ENCODE measurements at places on chromosomes 7 and 10.

DNA sequence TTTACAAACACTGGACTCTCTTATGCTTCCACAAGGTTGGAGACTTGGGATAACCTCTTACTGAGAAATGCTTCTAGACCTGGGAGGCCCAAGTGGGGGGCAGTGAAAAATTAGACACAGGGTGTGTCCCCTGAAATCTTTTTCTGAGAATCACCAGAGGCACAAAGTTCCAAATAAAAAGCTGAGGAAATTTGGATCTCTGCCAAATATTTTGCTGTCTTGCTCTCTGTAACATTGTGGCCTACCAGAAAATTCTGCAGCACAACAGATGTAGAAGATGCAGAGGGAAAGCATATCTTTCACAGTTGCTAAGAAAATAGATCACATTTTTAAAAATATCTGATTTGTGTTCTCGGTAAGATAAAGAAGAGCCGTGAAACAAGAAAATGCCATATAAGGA lies 849.4 kb downstream of the CCSER2 start:
- DNase-seq: no peak

GRCh38 chr10:44056967-44057805 lies 327.7 kb downstream of the CXCL12 start:
- no peak for DNase-seq

- no peak for DNase-seq
Measured at GRCh38 chr10:34049469-34049868, 715.0 kb upstream of the NRP1 start.

DNA sequence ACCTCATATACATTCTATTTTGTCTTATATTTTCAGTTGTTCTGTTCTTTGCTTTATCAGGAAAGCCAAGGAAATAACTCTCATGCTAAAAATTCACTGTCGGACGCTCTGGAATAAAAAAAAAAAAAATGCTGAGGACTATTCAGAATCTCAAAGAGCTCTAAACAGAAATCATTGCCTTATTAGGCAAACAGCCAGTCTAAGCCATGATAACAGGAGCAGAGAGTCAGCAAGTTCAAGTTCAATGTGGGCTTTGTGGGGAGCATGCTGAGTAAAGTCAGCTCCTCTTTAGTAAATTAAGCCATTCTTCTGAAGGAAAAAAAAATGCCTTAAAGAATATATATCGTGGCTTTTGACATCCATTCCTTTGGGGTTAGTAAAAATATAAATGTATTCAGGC lies 13.6 kb upstream of the FAM13C start:
- no peak for DNase-seq

GRCh38 chr7:82032901-82033300 lies 263.1 kb upstream of the HGF start:
- no peak for DNase-seq

DNA sequence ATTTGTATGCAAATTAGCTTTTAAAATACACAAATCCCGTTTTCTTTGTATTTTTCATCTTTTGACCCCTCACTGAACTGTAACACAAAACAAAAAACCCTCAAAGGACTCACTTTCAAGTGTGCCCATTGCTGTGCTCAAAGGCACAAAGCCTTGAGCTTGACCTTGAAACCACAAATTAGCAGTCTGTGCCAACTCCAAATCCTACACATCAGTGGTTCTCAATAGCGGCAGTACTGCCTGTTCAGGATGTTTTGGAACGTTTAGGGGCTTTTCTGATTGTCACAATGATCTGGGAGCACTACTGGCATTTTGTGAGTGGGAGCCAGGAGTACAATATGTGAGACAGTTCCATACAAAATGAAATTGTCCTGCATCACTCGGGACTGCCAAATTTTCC lies 55.5 kb downstream of the KDM7A start:
- DNase-seq: no peak

- no peak for DNase-seq
Measured at GRCh38 chr10:104183682-104184081, 48.5 kb downstream of the CFAP43 start.

- no peak for DNase-seq
Measured at GRCh38 chr7:3134745-3135144, 91.1 kb upstream of the CARD11 start.

DNA sequence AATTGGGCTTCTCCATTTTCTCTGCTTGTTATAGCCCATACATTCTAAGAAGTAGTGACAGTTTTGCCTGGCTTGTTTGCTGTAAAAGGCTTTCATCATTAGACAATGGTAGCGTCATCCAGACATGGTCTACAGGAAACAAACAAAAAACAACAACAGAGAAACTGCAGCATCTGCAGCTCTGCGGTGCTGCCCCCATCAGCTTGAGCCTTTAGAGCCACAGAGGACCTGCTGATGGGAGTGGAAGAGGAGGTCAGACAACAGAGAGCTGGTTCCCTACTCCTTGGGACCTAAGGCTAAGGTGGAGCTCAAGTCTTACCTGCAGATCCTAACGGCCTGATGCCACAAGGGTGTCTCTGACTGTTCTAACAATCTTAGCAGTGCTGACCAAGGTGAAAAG lies 3.1 kb downstream of the INA start:
- no peak for DNase-seq

GRCh38 chr7:75814407-75814947 lies 871 bp upstream of the CCL24 start:
- DNase-seq: no peak

- no peak for DNase-seq
Measured at GRCh38 chr10:105188737-105189462, 547.8 kb downstream of the SORCS3 start.

DNA sequence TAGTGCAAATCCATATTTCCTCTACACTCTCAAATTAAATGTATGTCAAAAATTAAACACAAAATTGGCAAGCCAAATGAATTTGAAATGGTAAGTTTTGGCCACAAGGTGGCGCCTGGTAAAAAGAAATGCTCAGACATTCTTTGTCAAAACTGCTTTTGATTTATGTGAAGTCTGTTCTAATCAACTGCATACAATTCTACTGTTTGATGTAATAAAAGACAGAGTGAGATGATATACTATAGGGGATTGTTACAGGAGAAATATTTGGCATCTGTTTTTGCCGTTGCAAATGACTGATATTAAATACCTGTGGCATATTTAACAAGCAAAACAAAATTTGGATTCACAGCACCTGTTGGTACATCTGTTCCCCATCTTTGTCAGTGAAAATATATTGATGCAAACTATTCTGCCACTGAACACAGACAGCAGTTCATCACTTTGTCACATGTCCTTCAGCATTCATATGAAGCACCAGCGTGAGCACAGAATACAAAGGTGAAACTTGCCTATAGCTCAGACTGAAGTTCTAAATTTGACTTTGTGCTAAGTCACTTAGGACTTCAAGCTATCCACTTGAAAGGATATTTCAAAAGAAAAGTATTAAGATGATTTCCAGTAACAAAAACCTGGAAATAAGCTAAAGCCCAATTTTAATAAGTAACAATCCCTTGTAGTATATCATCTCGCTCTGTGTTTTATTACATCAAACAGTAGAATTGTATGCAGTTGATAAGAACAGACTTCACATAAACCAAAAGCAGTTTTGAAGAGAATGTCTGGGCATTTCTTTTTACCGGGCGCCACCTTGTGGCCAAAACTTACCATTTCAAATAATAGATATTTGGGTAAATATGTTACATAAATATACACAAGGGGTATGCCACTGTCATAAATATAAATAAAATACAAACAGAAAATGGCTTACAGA lies 10.2 kb upstream of the CH25H start:
- DNase-seq: peak; percentile 14

DNA sequence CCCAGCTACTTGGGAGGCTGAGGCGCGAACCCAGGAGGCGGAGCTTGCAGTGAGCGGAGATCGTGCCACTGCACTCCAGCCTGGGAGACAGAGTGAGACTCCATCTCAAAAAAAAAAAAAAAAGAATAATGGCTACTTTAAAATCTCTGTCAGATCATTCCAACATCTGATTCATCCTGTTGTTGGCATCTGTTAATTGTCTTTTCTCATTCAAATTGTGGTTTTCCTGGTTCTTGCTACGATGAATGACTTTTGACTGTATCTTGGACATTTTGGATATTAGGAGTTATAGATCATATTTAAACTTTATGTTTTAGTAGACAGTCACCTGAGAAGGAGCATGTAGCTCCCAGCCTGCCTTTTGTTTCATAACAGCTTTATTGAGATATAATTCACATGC lies 8.5 kb downstream of the TPST1 start:
- DNase-seq: no peak

DNA sequence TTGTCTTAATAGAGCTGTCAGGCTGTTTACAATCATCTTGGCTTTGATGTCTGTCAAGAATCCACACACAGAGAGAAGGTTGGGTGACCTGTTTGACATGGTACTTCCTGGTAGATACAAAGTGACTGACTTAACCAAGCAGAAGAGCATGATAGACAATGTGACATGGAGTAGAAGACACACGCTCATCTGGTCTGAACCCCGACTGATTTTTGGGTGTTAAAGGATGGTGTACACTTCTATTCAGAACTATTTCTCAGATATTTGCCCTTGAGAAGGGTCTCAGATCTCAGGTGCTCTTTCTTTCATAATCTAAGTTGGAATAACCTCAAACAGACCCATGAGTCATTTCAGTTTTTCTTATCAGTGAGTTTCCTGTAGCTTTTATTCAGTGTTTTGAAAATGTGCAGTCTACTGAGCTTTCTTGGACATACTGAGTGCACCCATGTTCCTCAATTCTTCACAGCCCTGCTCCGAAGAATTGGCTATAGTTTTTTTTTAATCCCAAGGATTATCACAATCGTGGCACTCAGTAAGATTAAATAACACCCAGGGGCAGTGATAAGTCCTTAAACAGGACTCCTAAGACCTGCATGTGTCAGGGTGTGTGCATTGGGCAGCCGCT lies 46.4 kb upstream of the NXPH1 start:
- DNase-seq: no peak

Measured in activated CD8-positive, alpha-beta memory T cell treated with anti-CD3 and anti-CD28 coated beads for 1 hour (primary cell).